Glutamatergic neuron (in vitro differentiated cells): ENCODE measurements at places on chromosomes 3 and 15. TPM values are rescaled to one million over a fixed set of nuclear protein-coding genes. Genes with fewer than 3 reads are reported as not detected.

SNX1 gene
- 71.4 TPM for total RNA-seq

PLOD2 gene
- 45.6 TPM for total RNA-seq

MST1R gene
- total RNA-seq: 8.6 TPM

- DNase-seq: no peak
- H3K27me3 ChIP-seq: no peaks in the 10 kb centered on the region
- no peaks in the 10 kb centered on the region for H3K36me3 ChIP-seq
- no peaks in the 10 kb centered on the region for H3K4me1 ChIP-seq
- no peak overlapping the region for H3K4me3 ChIP-seq
Observed at GRCh38 chr3:163951397-163951987, 1126.8 kb downstream of the SI start.

DNA sequence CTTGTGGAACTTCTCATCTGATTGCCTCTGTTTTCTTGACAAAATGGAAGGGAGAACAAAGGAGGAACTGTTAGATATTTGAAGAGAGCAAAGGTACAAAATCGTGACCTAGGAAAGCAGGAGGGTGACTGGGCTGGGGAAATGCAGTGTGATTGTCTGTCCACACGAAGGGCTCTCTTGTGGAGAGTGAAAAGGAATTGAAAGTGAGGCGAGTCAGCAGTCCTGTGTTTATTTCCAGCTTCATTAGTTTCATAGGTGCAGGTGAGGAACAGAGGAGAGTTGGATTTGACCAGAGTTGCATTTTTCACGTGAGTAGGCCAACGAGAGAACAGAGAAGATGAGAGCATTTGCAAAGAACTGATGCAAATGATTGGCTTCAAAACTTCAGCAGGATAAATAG lies 336.4 kb upstream of the SATB1 start:
- no peak overlapping the region for H3K27ac ChIP-seq
- no peaks in the 10 kb centered on the region for H3K36me3 ChIP-seq
- no peak overlapping the region for H3K4me3 ChIP-seq
- H3K4me1 ChIP-seq: no peaks in the 10 kb centered on the region
- no peaks in the 10 kb centered on the region for H3K27me3 ChIP-seq
